Central memory CD4-positive, alpha-beta T cell (primary cell): ENCODE measurements at places on chromosomes 3 and 15.

GRCh38 chr3:54866251-54866650, 61.6 kb downstream of the LRTM1 start:
- no peak for DNase-seq

DNA sequence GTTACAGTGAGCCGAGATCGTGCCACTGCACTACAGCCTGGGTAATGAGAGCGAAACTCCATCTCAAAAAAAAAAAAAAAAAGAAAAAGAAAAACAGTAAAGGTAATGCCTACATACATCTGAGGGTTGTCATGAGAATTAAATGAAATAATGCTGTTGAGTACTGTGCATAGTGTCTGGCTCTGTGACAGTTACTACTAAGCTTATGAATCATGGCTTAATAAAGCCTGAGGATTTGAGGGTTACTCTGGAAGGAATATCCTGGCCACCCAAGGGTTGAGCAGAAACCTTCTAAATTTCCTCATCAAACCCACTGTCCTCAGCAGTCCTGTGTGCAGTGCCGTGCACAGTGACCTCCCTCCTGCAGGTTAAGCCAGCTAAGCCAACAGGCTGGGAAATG, 26.8 kb upstream of the ELP6 start:
- no peak for DNase-seq

DNA sequence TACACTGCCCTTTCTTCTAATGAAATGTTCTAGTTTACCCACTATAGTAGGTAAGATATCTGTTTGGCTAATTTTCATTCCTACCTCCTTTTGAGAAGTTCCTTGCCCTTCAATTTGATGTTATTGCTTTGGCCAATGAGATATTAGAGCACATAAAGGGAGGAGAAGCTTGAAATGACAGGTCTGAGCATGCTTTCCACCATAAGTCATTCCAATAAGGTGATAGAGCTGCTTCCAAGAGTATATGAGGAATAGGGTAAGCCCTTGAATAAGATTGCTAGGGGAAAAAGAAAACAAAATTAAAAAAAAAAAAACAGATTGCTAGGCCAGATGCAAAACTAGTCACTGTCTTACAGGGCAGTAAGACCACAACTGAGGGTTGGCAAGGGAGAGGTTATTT, 78.9 kb upstream of the TRIM42 start:
- no peak for DNase-seq

DNA sequence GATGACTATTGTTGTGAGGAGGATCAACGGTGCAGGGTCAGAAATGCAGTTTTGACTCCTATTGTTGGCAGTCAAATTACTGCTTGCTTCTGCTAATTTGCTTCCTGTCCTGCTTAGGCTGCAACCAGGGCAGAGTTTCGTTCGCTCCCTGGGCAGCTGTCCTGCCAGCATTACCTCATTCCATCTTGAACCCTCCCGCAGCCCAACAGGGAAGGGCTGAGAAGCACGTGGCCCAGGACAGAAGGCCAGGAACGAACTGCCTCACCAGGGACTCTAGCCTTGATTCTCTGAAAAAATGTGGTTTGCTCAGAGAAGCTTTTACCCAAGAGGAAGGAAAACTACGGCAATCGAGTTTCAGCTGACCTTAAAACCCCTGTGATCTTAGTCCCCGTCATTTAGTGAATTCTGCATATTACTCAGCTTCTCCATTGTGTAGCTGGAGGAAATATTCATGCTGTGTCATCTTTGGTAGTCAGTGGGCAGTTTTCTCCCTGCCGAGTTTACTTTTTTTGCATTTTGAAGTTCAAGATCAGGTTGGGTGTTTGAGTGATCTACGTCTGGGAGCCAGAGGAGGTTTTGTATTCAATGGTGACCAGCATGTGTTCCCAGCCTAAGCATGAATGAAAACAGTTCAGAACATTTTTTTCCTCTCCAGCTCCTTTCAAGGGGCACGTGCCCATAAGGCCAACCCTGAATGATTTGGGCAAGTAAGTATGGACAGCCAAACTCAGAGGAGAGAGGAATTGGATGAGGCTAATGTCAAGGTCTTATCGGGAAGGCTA, 23.0 kb downstream of the TLNRD1 start:
- no peak for DNase-seq

DNA sequence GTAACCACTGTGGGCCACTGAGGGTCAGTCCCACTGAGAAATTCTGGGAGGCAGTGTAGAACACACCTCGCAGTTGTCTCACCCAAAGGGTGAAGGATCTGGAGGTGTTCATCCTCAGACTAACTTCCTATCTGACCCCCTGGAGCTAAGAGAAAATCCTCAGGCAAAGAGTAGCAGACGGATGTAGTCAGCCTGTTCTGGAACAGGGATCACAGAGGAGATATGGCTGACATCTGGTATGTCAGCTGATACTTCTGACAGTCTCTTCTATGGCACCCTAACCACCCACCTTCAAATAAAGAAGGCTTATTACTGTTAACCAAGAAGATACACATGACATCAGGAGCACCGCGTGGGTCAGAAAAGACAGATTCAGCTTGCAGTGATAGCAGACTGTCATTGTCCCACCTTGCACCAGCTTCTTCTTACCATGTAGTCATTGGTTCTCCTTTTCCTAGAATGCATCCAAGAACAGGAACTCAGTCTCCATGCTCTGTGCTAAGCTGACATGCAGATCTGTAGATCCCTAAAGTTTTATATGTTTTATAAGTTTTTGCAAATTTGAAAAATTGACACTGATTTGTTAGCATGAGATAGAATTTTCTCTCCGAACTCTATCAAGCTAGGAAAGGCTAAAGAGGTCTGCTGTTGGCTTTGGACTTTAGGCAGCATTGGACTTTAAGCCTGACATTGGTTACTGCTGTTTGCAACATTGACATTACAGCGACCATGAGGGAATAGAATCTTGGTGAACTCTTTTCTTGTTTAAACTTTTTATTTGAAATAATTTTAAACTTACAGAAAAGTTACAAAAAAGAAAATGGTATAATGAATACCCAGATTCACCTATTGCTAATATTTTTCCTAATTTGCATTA, 60.4 kb downstream of the KBTBD12 start:
- DNase-seq, result no peak

GRCh38 chr3:64150623-64151207, 74.6 kb downstream of the PRICKLE2 start:
- no peak for DNase-seq

- DNase-seq, result no peak
Observed at GRCh38 chr3:9077029-9077428, 113.8 kb upstream of the RAD18 start.
